ENCODE measurements at places on chromosomes 4 and X.

DNA sequence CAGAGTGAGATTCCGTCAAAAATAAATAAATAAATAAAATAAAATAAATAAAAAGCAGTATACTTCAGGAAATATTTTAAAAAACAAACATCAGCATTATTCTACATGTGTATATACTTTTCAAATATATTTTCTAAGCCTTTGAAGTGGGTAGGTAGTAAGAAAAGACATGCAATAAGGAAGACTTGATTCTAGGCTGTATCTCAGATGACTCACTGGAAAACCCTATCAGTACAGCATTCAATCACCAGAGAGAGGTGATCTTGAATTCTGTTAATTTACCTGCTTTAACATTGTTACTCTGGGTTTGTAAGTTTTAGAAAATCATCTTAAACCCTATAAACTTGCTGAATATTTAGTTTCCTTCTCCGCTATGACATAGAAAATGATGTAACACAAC is 106.6 kb upstream of the NAP1L5 start:
- peak; percentile 35 for DNase-seq

- DNase-seq = no peak
Measured at GRCh38 chr4:90503677-90504076, 376.5 kb downstream of the CCSER1 start.

DNA sequence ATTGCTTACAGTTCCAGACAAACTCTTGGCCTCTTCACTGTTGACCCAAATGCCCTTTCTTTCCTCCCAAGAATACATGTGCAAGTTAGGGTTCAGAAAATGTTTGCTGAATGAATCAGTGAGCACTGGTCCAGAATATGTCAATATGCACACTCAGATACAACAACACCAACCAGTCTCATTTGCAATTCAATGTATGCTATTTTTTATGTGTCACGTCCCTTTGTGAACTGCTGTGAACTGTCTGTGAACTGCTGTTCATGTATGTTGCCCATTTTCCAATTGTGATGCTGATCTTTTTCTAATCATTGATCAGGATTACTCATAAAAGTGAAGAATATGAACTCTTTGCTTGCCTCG is 17.8 kb downstream of the GAB3 start:
- peak; percentile 37 for DNase-seq

DNA sequence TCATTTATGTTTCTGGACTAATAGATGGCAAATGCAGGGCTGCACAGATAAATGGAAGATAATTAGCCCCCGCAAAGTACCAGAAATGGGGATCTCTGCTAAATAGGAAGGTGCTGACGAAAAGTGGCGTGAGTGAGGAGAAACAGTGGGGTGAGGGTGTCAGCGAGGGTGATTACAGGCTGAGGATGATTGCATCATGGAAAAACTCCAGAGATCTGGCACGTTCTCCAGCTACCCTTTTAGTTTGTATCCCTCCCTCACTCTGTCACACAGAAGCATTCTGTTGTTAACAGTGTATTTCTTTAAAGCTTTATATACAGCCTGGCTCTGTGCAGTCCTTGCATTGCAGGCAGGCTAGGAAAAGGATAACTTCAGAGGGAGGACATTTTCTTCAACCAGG is 309.6 kb upstream of the DDX53 start:
- no peak for DNase-seq

GRCh38 chr4:171035909-171036308 is 777.3 kb upstream of the GALNTL6 start:
- no peak for DNase-seq

GRCh38 chr4:182917182-182918043 is at the start of gene DCTD:
TSS of gene DCTD (minus strand) at chr4:182917386. CDS start at chr4:182915568, 1,818 bp downstream.
- peak; percentile 79 for DNase-seq

DNA sequence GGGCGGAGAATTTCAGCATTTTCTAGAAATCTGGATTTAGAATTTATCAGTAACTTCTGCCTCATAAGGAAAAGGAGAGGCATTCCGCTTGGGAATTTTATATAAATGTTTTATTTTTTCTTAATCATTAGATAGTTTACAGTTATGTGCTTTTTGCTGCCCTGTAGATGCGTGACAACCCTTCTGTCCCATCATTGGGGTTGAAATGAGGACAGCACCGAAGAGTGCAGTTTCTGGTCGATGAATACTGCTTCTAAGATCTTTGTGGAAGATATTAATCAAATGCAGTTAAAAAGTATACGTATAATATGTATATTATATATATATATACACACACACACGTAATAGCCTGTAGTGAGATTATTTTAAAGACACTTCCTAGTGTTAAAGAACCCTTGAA is 1.5 kb downstream of the RBPJ start:
- DNase-seq = no peak

DNA sequence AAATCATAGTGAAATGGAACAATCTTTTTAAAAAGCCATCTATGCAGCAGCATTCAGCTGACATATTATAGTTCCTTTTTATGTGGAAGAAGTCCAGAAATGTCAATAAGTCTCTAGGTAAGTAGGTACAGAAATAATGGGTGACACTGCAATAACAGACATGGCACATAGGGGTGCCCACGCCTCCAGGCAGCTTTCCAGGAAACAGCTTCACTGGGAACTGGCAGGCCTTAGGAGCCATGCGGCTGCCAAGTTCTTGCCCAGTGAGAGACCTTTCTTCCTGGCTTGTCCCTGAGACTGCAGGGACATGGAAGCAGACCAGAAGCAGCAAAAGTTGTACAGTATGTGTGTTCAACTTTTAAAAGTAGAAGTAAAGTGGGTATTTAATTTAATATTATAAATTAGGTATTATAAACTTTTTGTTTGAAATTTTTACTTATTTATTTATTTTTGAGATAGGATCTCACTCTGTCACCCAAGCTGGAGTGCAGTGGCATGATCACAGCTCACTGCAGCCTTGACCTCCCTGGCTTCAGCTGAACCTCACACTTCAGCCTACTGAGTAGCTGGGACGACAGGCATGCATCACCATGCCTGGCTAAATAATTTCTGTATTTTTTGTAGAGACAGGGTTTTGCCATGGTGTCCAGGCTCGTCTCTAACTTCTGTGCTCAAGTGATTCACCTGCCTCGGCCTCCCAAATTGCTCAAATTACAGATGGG is 12.1 kb upstream of the ETNPPL start:
- no peak for DNase-seq

DNA sequence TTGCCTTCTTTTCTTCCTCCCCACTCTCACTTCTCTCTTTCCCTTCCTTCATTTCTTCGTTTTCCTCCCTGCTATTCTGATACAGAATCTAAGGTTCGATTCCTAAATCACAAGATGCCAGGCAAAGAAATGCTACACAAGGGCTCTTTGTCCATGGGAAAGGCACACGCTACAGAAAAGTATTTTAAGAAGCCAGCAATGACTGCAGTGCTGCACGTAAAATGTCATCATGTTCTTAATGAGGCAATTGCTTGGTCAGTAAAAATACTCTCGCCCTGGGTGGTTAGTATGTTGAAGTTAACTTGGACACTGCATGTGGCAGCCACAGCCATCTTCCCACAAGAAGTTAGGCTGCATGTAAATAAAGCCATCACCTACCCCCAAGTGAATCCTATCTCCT is 178.4 kb downstream of the DHX15 start:
- no peak for DNase-seq

DNA sequence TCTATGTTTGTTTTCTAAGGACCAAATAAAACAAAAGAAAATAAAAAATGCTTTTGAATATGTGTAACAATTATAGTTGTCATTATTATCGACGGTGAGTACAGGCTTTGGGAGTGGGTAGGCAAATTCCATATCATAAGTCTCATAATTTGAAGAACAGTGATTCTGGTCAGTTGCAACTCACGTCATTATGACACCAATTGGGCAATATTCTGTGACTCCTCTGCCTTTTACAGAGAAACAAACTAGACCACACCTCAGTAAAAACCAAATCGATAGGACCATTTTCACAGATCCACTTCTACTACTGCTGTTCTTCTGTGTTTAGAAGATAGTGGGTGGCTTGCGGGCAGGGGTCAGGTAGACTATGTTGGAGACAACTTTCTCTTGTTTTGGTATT is 250.1 kb downstream of the C4orf33 start:
- DNase-seq = no peak

GRCh38 chr4:77913348-77913747 is 50.7 kb downstream of the MRPL1 start:
- no peak for DNase-seq

GRCh38 chrX:125005863-125006262 is 313.8 kb upstream of the TEX13C start:
- no peak for DNase-seq

DNA sequence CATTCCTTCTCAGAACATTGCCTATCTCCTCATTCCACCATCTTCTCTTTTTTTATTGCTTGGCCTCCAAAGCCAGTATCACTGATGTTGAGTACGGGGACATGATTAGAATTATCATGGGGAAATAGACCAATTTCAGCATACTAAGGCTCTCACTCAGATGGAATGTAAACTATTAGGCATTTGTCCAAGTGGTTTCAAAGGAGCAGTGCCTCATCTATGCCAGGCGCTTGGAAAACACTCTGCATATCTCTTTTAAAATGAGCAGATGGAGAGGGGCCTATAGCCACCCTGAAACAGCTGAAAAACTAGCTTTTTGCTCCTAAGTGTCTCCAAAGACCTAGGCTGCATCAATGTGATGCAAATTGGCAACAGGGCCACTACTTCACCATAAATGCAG is 150.8 kb upstream of the DIPK2B start:
- no peak for DNase-seq

GRCh38 chr4:99949034-99949998 is 759 bp downstream of the H2AZ1 start:
- DNase-seq = peak; percentile 95

GRCh38 chr4:94285666-94286065 is 57.0 kb downstream of the HPGDS start:
- no peak for DNase-seq

DNA sequence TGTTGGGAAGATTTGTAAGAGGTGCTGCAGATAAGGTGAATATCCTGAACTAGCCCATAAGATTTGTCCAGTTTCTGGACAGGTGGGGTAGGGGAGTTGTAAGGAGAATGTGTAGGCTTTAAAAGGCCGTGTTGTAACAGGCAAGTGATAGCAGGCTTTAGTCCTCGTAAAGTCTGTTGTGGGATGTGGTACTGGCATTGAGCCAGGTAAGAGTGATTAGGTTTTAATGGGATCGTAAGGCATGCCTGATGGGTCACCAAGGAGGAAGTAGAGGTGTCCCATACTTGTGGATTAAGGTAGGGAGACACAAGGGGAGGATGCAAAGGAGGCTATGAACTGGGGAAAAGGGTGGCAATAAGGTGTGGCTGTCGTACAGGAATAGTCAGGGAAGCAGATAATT is 256.9 kb upstream of the DKK2 start:
- no peak for DNase-seq

GRCh38 chrX:64394874-64395567 is at the start of gene MTMR8:
TSS of gene MTMR8 (minus strand) at chrX:64395452. CDS start at chrX:64395363, 89 bp downstream.
- peak; percentile 77 for DNase-seq

DNA sequence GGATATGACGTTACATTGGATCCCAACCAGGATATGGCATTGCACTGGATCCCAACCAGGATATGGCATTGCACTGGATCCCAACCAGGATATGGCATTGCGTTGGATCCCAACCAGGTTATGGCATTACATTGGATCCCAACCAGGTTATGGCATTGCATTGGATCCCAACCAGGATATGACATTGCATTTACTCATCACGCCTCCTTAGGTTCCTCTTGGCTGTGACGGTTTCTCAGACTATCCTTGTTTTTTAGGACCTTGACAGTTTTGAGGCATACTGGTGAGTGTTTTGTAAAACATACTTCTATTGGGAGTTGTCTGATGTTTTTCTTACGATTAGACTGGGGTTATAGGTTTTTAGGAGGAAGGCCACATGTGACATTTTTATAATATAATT is 5.4 kb upstream of the ACSL1 start:
- no peak for DNase-seq

DNA sequence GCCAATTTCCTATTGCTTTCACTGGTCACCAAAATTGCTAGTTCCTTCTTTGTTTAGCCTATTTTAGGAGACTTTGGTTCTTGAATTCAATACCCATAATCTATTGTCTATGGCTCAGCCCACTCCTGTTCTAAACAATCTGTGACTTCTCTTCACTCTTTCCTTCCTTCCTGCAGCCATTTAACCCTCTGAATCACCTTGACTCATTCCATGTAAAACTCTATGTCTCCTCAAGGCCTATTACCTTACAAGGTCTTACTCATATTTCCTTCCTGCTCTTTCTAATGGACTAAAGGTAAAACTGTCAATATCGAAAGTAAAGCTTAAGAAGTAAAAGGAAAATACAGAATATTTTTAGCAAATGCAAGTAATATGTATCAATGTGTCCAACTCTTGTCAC is 301.6 kb downstream of the ARHGAP24 start:
- DNase-seq = no peak

GRCh38 chr4:82428969-82429727 is 1.1 kb downstream of the HNRNPDL start:
- DNase-seq = peak; percentile 95

DNA sequence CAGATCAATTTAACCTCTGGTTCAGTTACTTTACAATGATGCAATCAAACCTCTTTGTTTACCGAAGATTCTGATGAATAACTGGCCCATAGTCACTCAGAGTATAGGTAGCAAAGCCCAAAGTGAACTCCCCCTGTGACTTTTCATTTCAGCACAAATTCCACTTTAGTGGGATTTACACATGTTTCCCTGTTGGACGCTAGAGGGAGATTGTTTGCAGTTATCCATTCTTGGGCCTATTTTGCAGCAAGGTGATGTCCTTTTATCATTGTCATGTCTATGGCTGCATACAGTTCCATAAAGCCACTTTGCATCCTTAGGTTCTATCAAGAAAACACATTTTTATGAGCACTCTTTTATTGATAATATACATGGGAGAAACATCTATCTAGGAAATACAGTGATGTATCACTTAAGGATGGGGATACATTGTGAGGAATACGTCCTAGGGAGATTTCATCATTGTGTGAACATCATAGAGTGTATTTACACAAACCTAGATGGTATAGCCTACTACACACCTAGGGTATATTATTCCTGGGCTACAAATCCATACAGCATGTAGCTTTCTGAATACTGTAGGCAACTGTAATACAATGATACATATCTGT is 14.5 kb upstream of the DKK2 start:
- no peak for DNase-seq

DNA sequence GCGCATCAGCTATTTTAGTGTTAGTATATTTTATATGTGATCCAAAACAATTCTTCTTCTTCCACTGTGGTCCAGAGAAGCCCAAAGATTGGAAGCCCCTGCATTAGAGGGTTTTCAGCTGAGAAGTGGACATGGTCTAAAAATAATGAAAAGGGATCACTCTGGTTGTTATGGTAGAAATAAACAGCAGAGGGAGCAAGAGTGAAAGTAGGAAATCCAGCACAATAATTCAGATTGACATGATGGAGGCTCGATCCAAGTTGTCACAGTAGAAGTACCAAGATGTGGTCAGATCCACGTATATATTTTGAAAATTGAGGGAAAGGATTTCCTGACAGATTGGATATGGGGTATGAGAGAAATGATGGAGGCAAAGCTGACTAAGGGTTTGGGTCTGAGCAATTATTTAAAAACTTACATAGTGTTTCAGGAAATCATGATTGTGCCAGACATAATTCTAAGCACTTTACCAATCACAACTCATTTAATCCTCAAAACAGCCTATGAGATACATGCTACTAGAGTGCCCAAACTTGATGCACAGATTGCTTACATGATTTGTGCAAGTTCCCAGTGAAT is 17.0 kb upstream of the TMEM144 start:
- peak; percentile 24 for DNase-seq
